ENCODE measurements at places on chromosomes 4 and X.

- no peak for DNase-seq
Measured at GRCh38 chrX:17475449-17476217, 100.6 kb downstream of the NHS start.

DNA sequence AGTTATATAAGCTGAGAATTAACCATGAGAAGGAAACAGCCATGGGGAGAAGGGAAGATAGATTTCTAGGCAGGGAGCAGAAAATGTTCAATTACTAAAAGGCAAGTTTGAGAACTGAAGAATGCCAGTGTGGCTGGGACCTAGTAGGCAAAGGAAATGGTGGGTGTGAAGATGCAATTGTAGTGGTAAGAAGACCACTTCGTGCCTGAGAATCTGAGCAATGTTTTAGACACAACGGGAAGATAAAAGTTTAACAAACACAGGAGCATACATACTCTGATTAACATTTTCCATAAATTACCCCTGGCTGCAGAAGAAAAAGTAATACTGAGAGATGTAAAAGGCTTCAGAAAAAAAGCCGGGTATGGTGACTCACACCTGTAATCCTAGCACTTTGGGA lies 18.1 kb upstream of the MMRN1 start:
- DNase-seq, result no peak

- no peak for DNase-seq
Measured at GRCh38 chrX:20513185-20513584, 246.5 kb upstream of the RPS6KA3 start.

DNA sequence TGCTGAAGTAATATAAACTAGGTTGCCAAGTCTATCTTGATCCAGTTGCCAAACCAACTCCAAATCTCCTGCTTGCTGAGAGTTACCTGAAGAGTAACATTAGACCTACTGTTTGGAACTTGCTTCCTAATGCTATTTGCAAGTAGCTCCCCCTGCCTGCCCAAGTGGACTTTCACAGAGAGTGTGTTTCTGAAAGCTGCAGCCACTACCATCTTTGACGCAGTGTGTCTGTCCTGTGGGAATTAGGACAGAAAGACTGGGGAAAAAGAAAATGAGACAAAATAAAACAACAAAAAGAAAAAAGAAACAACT lies 195.0 kb upstream of the HS3ST1 start:
- DNase-seq, result no peak

- DNase-seq, result no peak
Measured at GRCh38 chrX:153970357-153971123, 1.1 kb downstream of the HCFC1 start.

GRCh38 chrX:28880136-28880535 lies 292.9 kb downstream of the IL1RAPL1 start:
- no peak for DNase-seq

All from stimulated activated CD8-positive, alpha-beta memory T cell treated with anti-CD3 and anti-CD28 coated beads, Interleukin-7, amount 100 ng/mL, for 1 hour (primary cell).